ENCODE measurements at places on chromosomes 2 and 18.

DNA sequence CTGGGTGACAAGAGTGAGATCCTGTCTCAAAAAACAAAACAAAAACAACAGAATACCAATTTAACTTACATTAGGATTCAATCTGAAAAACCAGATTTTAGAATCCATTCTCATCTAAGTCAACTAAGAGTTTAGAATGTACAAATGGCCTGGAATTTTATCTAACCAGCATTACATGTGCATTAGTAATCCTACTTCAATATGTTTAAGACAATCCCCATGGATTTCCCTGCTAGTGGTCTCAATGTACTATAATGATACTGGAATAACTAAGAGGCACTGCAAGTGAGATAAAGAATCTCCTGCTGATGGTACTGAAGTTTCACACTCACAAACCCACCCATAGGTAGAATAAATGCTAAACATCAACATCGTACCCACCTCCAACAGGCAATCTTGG is 53.9 kb upstream of the DNER start:
- no peak for DNase-seq

DNA sequence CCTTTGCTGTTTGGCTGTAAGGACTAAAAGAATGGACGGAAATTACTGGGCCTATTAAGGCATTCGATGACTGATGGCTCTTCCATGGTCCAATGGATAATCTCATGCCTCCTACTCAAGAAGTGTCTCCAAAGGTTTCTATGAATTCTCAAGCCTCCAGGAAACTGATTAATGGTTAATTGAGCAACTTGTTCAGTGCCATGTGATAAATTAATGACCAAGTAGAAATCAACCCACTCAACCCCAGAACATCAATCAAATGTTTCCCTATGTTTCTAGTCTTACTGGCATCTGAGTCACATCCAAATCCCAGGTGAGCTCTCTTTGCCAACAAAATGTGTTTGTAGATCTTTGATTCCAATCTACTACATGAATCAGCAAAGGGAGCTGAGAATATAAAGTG is 103.6 kb downstream of the NXPH2 start:
- no peak for DNase-seq

GRCh38 chr2:150997066-150997465 is 264.6 kb downstream of the RBM43 start:
- no peak for DNase-seq

DNA sequence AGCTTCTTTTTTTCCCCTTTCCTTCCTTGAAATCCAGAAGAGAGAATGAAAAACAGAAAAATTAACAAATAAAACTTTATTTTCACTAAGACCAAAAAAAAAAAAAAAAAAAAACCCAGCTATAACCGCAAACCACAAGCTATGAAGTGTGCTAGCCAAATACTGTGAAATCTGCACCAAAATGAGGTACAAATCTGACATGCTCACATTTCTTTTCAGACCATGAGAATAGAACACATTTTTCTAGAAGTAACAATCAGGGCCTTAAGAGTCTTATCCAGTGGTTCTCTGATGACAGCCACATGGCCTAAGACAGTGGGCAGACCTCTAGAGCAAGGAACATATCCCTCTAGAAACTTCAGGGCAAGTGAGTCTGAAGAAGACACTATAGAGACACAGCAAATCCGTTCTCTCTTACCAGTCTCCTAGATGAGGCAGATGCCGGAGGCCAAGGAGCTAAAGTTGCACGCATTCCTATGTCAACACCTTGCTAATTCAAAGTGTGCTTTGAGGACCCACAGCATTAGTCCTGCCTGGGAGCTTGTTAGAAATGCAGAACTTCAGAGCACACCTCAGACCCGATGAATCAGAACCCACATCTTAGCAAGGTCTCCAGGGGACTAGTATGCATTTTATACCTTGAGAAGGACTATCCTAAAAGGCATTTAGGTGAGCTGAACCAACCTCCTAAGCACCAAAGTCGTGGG is 317.1 kb downstream of the MYCN start:
- DNase-seq = no peak
